ENCODE measurements at places on chromosomes 6 and 20.

DNA sequence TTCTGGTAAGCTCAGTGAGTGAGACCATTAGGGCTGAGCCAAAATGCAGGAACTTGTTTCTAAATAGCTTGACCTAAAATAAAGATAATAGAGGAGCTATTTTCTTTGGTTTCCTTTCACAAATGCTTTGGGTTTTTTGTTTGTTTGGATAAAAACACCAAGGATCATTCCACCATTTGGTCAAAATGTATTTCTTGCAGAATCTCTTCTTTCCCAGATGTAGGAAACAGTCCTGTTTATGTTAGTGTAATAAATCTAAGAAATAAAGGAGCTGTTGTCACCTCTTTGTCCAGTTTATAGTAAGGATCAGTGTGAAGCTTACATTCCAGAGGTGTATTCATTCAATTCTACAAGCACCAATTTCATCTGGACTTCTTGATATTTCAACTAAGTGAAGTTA, 297.8 kb downstream of the GJA1 start:
- DNase-seq, result no peak

DNA sequence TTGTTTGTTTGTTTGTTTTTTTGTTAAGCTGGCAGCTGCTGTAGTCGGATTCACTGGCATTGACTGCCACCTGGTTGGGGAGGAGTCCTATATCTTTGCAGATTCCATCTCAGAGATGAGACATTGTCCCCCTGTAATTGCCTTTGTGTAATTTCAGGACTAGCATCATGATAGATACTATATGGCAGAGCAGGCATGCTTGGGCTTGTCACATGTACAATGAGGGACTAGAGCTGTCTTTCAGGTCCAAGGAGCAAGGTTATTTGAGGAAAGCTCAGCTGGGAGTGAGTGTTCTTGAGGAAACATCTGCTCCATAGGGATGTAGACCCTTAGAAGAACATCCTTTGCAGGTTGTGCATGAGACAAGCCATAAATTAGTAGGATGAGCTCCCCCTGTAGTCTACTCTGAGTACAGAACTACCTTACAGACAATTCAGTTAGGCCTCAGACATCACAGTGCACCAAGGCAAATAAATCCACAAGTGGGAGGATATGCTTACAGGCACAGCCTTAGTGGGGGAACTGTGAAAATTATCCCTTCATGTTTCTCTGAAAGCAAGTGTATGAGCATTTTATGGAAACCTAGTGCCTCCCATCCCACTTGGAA, 62.1 kb downstream of the BMP2 start:
- no peak for DNase-seq

GRCh38 chr20:33725607-33726264, 5.6 kb upstream of the PXMP4 start:
- DNase-seq, result no peak

DNA sequence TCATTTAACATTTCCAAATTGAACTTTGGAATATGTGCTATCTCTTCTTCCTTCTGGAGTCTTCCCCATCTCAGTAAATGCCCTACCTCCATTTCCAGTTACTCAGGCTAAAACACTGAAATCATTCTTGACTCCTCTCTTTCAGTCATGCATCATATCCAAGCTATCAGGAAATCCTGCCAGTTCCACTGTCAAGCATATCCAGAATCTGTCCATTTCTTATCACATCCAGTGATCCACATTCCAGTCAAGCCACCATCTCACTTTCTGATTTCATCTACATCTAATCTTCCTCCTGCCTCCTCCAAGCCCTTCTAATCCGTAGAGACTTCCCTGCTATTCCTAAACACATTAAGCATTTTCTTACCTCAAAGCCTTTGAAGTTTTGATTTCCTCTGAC, 15.3 kb upstream of the TBC1D32 start:
- DNase-seq, result no peak

DNA sequence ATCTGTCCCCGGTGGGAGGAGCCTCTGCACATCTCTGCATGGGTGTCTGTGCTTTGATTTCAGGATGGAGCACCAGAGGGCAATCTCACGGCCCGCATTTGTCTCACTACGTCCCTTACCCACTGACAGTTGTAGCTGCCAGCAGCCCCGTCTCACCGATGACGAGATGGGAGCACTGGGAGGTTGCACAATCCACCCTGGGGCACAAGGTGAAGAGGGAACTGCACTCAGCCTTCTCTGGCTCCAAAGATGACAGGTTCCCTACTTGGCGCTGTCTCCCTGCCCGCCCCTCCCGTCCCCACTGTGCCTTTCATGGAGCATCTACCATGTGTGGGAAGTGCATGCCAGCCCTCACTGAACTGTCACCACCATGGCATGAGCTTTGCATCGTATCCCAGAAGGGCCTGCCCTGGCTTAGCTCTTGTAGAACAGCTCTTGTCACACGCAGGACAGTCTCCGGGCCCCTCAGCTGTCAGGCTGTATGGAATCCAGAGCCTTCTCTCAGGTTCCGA, 99.9 kb upstream of the PMEPA1 start:
- DNase-seq, result no peak

DNA sequence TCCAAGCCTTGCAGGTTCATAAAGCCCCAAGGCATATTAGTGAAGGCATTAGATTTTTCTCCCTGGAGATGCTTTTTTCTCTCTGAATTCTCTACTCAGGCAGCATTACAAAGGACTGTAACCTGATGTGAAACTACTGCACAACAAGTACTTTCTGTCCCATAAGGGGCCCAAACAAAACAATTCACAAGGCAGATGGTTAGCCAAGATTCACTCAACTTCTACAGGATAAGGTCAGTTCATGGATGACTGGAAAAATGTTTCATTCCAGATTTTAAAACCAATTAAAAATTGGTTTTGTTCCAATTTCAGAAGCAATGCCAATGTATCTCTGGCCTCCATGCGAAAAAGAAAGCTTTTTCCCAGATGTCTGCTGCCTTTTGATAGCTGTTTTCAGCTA, 181.8 kb downstream of the KHDC1L start:
- DNase-seq, result no peak

- no peak for DNase-seq
Observed at GRCh38 chr6:63097222-63097621, 114.0 kb upstream of the FKBP1C start.

GRCh38 chr6:44563397-44563796, 175.9 kb downstream of the CDC5L start:
- no peak for DNase-seq

DNA sequence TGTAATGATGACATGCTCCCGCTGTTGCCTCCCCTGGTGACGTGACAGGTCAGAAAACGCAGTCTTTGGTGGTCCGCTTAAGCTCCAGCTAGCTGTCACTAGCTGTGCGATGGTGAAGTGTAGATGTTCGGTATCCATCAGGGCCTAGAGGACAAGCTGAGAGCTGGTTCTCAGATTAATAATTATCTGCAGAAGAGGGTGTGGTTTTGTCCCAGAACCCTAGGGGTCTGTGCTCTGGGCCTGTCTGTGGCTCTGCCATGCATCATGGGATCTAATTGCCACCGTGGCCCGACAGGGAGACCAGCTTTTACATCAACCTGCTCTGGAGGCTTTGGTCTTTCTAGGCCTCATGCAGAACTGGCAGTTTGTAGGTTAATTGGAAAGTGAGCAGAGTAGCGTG, 34.1 kb downstream of the ERMARD start:
- no peak for DNase-seq

GRCh38 chr6:83258517-83258916, 65.4 kb downstream of the RWDD2A start:
- no peak for DNase-seq

DNA sequence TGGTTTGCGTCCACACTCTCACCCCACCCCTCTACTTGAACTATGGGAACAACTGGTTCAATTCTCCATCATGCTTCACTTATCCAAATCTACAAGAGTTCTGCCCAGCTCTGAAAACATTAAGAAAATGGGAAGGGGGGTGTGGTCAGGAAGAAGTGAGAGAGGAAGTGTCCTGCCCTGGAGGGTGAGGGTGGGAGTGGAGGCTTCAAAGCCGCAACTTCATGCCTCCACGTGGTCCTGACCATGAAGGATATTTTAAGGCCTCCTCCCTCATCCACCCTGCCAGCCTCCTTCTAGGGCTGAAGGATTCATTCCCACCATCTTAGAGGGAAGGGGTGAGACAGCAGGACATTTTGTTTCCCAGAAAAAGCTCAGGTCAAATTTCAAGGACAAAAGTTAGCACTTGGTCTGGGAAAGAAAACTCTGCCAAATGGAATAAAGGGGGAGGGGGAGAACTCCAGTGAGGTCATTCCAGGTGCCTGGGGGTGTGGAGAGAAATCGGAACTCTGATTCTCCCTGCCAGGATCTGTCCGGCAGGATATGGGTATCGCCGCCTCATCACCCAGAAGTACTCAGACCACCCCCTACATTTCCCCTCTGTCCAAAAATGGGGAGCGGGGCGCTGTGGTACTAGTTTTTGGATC, 4.9 kb downstream of the RIMS4 start:
- DNase-seq, result no peak

DNA sequence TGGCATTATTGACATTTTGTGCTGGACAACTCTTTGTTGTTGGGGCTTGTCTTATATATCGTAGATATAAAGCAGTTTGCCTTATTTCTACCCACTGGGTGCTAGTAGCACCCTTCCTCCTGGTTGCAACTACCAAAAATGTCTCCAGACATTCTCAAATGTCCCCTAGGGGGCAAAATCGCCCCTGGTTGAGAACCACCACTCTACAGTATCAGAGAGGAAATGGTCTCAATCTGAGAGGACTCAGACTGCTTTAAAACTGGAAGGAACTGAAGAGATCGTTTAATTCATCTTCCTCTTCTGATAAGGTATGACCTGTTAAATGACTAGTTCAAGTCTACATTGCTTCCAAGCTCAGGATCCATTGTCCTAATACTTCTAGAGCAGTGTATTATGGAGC, 14.9 kb downstream of the SH3BGRL2 start:
- peak; percentile 60 for DNase-seq

GRCh38 chr6:56959938-56960337, 5.0 kb downstream of the BEND6 start:
- no peak for DNase-seq

DNA sequence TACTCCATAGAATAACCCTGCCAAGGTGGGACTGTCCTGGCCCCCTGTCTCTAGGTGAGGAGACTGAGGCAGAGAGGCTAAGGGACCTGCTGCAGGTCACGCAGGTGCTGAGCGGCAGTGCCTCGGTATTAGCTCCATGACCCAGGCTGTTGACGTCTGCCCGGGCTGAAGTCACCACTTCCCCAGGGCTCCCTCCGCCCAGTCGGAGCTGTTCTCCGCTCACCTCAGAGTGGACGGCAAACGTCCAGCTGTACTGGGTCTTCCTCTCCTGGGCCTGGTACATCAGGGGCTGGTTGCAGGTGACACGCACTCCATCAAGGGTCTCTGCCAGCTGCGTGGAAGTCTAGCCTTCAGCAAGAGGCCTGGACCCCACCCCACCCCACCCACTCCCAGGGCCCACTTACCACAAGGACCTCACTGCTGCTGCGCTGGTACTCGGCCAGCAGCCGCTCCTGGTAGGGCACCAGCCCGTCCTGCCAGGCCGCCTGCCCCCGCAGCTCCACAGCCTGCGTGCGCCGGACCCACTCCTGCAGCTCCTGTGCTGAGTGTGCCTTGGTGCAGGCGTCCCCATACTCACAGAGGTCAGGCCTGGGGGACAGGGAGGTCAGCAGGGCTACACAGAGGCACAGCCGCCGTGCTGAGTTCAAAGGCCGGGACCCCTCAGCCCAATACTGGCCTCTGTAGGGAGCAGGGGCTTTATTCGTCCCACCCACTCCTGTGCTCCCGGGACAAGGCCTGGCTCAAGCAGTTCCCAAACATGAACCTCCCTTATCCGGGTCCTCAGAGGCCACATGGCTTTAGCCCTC, 3.6 kb downstream of the HELZ2 start:
- no peak for DNase-seq

- DNase-seq, result peak; percentile 43
Observed at GRCh38 chr20:25310268-25310920, 62.5 kb downstream of the PYGB start.

DNA sequence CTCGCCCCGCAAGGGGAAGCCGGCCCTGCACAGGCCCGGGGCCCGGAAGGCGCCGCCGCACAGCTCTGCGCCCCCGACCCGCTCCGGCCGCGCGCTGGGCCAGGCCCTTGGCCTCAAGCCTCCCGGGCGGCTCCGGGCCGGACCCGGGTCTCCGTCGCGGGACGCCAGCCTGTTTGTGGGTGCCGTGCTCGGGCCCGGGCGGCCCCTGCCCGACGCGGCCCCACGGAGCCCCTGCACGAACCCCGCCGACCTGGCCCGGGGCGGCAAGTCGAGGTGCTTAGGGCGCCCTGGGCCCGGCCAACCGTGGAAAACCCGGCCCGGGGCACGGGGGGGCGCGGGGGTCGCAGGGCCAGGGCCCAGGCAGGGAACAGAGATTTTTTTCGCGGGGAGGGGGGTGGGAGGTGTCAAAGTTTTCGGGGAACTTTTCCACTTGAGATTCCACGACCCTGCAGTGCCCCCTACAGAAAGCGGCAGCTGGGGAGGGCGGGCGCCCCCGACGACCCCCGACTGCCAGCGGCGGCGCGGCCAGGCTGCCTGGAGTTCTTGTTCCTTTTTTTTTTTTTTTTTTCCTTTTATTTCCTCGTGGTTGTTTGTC, 805 bp upstream of the STX16 start:
- peak; percentile 42 for DNase-seq

- no peak for DNase-seq
Observed at GRCh38 chr6:106421496-106421895, 61.0 kb downstream of the CRYBG1 start.

GRCh38 chr6:113449051-113449450, 408.1 kb upstream of the MARCKS start:
- DNase-seq, result no peak

GRCh38 chr6:126172131-126172530, 167.8 kb upstream of the CENPW start:
- no peak for DNase-seq

DNA sequence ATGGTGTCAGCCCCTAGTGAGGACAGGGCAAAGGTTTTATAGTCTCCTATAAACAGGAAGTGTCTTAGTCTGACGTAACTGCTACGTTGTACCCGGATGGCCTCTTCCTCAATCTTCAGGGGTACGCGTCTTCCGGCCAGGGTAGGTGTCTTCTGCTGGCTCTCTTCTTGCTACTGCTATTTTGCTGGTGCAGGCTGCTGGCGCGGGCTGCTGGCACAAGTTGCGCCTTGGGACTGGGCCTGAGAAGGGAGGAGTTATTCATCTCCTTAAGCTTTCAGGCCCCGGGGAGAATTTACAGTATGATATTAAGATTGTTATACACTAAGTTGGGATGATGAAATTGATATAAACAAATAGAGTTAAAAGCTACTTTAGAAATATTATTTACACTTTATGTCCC, 74.4 kb downstream of the HDGFL1 start:
- DNase-seq, result no peak

- peak; percentile 66 for DNase-seq
Observed at GRCh38 chr20:49384437-49385434, 97.7 kb downstream of the KCNB1 start.

DNA sequence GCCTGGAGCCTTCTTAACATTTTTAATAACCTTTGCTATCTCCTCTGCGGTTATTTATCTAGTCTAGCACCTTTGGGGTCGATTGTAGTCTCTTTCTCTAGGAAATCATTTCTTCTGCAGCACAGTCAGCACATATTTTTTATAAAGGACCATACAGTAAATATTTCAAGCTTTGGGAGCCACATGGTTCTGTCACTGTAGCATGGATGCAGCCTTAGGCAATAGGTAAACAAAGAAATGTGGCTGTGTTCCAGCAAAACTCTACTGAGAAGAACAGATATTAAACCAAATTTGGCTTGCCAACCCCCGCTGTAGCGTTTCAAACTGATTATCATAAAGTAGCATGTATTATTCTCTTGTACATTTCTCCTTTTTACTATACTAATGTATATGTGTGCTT, 95.7 kb downstream of the SLC23A2 start:
- DNase-seq, result no peak

GRCh38 chr20:54355631-54356280, 119.6 kb upstream of the DOK5 start:
- DNase-seq, result no peak

All from CD4-positive, alpha-beta T cell (primary cell).